ENCODE measurements at places on chromosomes 3 and 15.

DNA sequence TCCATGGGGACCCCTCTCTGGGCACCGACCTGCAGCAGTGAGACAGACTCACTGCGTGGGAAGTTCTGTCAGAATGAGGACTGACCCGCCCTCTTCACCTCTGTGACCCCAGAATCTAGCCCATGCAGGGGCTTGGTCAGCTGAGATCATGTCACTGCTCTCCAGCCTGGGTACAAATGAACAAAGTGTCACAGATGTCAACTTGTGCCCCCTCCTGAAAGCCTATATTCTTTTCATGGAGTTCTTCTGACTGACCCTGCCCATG, 210.8 kb downstream of the XXYLT1 start:
- DNase-seq: no peak
- H3K4me3 ChIP-seq: no peak overlapping the region
- no peaks in the 10 kb centered on the region for H3K36me3 ChIP-seq
- H3K27me3 ChIP-seq: no peaks in the 10 kb centered on the region

DNA sequence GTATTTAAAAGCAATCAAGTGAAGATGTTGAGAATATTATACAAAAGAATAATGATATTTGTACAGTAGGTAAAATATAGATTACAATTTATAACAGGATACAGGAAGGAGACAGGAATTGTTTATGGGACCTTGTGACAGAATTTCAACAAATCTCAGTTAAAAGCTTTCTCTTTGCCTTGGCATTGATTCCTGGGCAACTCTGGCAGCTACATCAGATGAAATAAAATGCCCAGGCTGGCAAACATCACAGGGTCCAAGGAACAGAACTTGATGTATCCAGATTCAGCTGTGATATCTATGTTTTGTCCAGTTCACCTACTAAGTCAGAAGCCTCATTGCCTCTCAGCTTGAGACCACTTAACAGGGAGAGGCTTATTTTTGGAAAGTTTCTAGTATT, 473.1 kb downstream of the MCTP2 start:
- no peaks in the 10 kb centered on the region for H3K36me3 ChIP-seq
- no peak overlapping the region for H3K27ac ChIP-seq
- H3K27me3 ChIP-seq: no peaks in the 10 kb centered on the region
- no peaks in the 10 kb centered on the region for H3K4me1 ChIP-seq
- H3K4me3 ChIP-seq: no peak overlapping the region
- DNase-seq: no peak

- H3K4me1 ChIP-seq: no peaks in the 10 kb centered on the region
- H3K4me3 ChIP-seq: no peak overlapping the region
- no peak for DNase-seq
- no peak overlapping the region for H3K27ac ChIP-seq
- no peaks in the 10 kb centered on the region for H3K36me3 ChIP-seq
- H3K27me3 ChIP-seq: peaks cover 8% of the 10 kb centered on the region
Observed at GRCh38 chr3:99706410-99706809, 68.0 kb downstream of the COL8A1 start.

- H3K27me3 ChIP-seq: peaks cover 6% of the 10 kb centered on the region
- no peak overlapping the region for H3K4me3 ChIP-seq
- DNase-seq: no peak
- H3K36me3 ChIP-seq: no peaks in the 10 kb centered on the region
- H3K27ac ChIP-seq: no peak overlapping the region
Observed at GRCh38 chr3:17942856-17943255, 200.4 kb upstream of the TBC1D5 start.

- no peak overlapping the region for H3K4me3 ChIP-seq
- no peaks in the 10 kb centered on the region for H3K27me3 ChIP-seq
- no peaks in the 10 kb centered on the region for H3K4me1 ChIP-seq
- no peaks in the 10 kb centered on the region for H3K36me3 ChIP-seq
Observed at GRCh38 chr3:21505711-21506460, 245.1 kb downstream of the ZNF385D start.

GRCh38 chr3:119628390-119628789, 30.7 kb downstream of the PLA1A start:
- no peak overlapping the region for H3K4me3 ChIP-seq
- H3K27ac ChIP-seq: peak overlapping the region; percentile 41
- DNase-seq: no peak
- H3K4me1 ChIP-seq: peaks cover 22% of the 10 kb centered on the region
- H3K27me3 ChIP-seq: peaks cover 8% of the 10 kb centered on the region

DNA sequence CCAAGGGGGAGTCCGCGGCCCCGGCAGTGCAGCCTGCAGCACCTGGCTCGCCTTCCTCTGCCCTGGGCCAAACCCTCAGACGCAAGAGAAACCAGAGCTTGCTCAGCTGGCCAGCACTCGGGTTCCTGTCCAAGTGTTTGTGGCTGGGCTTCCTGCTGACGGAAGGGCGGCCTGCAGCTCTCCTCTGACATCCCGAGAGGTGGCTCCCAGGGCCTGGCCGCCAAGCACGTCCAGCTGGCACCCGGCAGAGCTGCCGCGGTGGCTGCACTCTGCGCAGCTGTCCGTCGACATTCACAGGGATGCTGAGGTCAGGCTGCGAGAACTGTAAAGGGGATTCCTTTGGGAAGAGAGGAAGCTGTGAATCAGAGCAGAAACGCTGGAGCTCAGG, 85.6 kb downstream of the CPN2 start:
- no peak overlapping the region for H3K4me3 ChIP-seq
- no peaks in the 10 kb centered on the region for H3K36me3 ChIP-seq
- DNase-seq: no peak
- peaks cover 26% of the 10 kb centered on the region for H3K27me3 ChIP-seq

DNA sequence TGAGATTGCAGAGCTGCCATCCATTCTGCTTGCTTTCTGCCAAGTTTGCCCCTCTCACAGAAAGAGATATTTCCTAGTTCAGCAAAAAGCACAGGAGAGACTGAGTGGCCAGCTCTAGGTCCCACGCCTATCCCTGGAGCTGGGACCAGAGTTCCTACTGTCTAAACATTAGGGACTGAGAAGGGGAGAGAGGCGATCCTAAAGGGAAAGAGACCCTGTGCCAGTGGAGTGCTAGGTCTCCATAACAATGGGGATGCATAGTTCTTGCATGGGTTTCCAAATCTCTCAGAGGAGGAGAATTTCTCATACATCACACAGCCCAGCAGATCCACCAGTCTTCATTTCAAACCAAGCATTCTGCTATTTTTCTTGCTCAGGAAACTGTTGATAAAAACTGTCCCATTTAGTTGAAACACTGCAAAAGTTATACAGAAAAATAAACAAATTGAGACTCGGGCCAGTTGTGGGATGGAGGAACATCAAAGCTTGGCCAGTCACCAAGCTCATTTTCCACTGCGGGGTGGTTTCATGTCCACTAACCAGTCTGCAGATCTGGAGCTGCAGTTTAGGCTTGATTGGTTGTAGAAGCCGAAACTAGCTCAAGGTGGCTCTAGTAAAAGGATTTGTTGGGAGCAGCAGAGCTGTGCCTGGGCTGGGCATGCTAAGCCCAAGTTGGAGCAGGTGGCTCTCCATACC, 62.7 kb downstream of the EEFSEC start:
- no peak overlapping the region for H3K27ac ChIP-seq
- DNase-seq: no peak
- H3K4me1 ChIP-seq: peaks cover 5% of the 10 kb centered on the region
- H3K36me3 ChIP-seq: peaks cover 25% of the 10 kb centered on the region

GRCh38 chr3:55876560-55876959, 389.5 kb upstream of the WNT5A start:
- H3K4me3 ChIP-seq: no peak overlapping the region
- H3K27ac ChIP-seq: no peak overlapping the region
- no peaks in the 10 kb centered on the region for H3K36me3 ChIP-seq
- H3K27me3 ChIP-seq: no peaks in the 10 kb centered on the region
- H3K4me1 ChIP-seq: no peaks in the 10 kb centered on the region

DNA sequence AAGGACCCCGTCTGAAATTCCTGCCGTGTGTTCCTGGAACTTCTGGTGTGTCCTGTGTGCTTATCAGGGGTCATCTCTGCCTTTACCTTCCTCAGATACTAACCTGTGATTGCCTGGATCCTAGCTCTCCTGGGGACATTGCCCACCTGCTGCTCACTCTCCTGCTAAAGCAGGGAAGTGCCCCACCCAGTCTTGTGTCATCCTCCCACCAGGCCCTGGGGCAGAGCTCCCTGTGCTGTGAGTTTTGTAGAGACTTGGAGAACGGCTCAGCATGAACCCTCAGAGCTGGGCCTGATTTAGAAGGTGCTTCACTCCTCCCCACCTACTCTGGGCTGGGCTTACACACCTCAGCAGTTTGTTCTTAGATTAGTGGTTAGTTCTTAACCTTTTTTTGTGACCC, 3.8 kb upstream of the TMEM44 start:
- no peak overlapping the region for H3K4me3 ChIP-seq
- peaks cover 2% of the 10 kb centered on the region for H3K4me1 ChIP-seq
- H3K27ac ChIP-seq: no peak overlapping the region
- H3K27me3 ChIP-seq: no peaks in the 10 kb centered on the region
- peaks cover 10% of the 10 kb centered on the region for H3K36me3 ChIP-seq
- DNase-seq: no peak

DNA sequence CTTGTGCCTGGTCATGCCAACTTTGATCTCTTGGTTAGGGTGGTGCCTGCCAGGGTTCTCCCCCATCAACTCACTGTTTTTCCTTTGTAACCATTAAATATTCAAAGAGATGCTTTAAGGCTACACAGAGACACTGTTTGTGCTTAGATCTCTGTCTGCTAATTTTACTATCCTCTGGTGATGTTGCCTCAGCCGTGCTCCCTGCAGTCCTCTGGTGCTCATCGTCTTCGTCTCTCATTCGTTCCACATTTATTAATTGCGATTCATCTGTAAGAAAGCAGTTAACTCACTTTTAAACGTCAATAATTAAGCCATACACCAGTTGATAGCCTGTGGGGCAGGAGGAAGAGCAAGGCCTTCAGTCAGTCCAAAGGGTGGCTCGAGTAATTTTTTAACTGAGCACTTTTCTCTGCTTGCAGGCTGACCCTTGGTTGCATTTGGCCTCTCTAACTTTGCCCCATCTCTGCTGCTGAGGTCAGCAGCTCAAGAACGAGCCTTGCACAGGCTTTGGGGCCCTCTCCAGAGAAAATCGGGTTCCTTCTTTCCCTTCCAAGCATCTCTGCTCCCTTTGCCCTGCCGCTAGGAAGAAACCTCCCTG, 62.9 kb downstream of the KLF15 start:
- H3K27ac ChIP-seq: no peak overlapping the region
- H3K4me1 ChIP-seq: no peaks in the 10 kb centered on the region
- H3K36me3 ChIP-seq: no peaks in the 10 kb centered on the region

DNA sequence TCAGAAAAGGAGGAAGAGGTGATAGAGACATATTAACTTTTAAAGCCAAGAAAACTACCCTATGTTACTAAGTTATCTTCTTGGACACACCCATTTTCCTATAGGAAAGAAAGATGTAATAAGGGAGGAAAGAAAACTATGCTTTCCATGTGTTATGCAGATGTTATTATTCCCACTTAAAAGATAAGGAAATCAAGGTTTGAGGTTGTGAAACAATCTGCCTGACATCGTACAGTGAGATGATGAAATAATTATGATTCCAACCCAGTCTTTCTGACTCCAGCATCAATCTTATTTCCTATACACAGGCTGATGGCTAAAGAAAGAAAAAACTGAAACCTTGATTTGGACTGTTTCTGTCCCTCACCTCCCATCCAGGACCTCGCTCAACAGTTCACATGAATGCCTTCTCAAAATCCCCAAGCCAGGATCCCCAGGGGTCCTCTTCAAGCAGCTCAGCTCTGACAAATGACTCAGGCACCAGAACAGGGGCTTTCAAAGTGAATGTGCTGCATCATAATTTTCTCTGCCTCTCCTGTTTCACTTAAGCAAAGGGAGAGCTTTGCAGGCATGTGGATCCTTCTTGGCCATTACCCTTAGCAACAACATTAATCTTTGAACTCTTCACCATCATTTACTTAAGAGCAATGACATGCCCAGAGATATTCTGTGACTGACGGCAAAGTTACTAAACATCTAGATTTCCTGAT, 12.4 kb upstream of the EID1 start:
- peaks cover 7% of the 10 kb centered on the region for H3K4me1 ChIP-seq
- H3K27ac ChIP-seq: no peak overlapping the region
- no peak overlapping the region for H3K4me3 ChIP-seq
- no peak for DNase-seq
- H3K36me3 ChIP-seq: no peaks in the 10 kb centered on the region

DNA sequence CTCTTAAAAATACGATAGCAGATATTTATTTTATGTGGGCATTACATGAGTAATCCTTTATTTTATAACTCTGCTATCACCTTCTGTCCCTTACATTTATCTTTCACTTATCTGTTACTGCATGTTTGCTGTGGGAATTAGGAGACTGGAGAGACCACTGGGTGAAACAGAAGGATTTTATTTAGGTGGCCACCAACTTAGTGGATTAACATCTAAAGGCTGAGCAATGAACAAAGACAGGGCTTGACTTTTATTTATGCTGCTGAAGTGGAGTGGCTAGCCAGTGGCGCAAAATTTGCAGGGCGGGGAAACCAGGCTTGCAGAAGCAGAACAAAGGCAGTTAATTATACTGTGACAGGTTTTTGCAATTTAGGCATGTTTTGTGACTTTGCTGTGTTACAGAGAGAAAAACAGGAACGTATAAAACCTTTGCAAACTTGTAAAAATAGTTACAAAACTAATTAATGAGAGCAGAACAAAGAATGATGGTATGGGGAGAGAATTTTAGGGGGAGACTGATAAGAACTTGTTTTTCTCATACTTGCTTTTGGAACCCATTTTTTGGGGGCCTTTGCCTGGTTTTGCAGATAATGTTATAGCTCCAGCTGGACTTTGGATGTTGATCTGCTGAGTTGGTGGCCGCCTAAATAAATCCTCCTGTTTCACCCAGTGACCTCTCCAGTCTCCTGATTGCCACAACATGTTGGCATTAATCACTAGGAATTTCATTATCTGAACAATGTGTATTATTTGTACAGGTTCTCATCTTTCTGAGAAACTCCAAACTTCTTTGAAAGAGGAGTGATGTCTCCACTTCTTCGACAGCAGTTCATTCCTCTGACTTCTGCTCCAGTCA, 18.0 kb downstream of the KLHL24 start:
- no peaks in the 10 kb centered on the region for H3K27me3 ChIP-seq
- H3K27ac ChIP-seq: no peak overlapping the region
- H3K36me3 ChIP-seq: peaks cover 39% of the 10 kb centered on the region
- no peak overlapping the region for H3K4me3 ChIP-seq
- no peak for DNase-seq

DNA sequence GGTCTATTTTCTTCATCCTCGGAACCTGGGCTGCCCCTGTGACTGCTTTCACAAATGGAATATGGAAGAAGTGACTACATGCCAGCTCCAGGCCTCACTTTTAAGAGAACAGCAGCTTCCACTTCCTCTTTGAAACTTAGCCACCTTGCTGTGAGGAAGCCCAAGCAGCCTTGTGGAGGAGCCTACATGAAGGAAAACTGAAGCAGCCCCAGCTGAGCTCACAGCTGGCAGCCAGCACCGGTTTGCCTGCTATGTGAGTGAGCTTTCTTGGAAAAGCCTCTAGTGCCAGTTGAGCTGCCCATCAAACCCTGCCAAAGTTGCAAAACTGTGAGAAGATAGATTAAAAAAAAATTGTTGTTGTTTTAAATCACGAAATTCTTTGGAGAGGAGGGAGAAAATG, 498.0 kb upstream of the PROK2 start:
- H3K27ac ChIP-seq: no peak overlapping the region
- peaks cover 12% of the 10 kb centered on the region for H3K27me3 ChIP-seq
- no peak for DNase-seq
- H3K36me3 ChIP-seq: no peaks in the 10 kb centered on the region
- H3K4me1 ChIP-seq: no peaks in the 10 kb centered on the region

GRCh38 chr3:46468753-46469600, 4.3 kb upstream of the LTF start:
- H3K4me3 ChIP-seq: no peak overlapping the region
- H3K36me3 ChIP-seq: no peaks in the 10 kb centered on the region
- no peak overlapping the region for H3K27ac ChIP-seq
- H3K4me1 ChIP-seq: no peaks in the 10 kb centered on the region
- peaks cover 56% of the 10 kb centered on the region for H3K27me3 ChIP-seq

All from activated naive CD8-positive, alpha-beta T cell treated with anti-CD3 and anti-CD28 coated beads, Interleukin-2, amount 10 ng/mL, durations not matched to agents 7 days and 5 days (primary cell).